ENCODE measurements at places on chromosomes 7 and 10.

DNA sequence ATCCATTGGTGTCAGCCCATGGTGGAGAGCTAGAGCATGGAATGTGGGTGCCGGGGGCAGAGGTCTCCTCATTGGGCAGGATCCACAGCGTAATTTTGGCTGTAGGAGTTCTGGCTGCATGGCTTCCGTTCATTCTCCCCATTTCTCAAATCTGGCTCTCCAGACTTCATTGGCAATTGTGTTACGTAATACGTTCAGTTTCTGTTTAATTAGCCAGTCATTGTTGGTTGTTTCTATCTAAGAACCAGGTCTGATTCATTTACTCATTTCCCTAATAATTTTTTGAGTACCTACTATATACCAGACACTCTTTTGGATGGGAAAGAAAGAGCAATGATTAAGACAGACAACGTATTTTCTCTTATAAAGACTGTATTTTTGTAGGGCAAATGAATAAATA, 299.6 kb downstream of the CSTF2T start:
- DNase-seq: no peak

GRCh38 chr7:127831318-127832219, 179.6 kb downstream of the SND1 start:
- no peak for DNase-seq

GRCh38 chr10:46264737-46265368, 21.9 kb upstream of the ANTXRL start:
- DNase-seq: no peak

DNA sequence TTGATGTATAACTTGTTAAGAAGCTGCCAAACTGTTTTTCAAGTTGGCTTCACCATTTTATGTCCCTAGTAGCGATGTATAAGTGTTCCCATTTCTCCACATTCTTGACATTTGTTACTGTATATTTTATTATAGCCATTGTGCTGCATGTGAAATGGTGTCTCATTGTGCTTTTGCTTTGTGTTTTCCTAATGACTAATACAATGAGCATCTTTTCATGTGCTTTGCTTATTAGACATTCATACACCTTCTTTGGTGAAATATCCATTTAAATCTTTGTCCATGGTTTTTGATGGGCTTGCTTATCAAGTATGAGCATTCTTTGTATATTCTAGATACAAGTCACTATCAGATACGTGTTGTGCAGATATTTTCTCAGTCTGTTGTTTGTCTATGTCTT, 203.0 kb downstream of the CCSER2 start:
- DNase-seq: no peak

GRCh38 chr7:148709014-148709413, 10.3 kb downstream of the CUL1 start:
- no peak for DNase-seq

- DNase-seq: no peak
These were observed 59.3 kb downstream of the COL28A1 start for GRCh38 chr7:7476381-7476780.

DNA sequence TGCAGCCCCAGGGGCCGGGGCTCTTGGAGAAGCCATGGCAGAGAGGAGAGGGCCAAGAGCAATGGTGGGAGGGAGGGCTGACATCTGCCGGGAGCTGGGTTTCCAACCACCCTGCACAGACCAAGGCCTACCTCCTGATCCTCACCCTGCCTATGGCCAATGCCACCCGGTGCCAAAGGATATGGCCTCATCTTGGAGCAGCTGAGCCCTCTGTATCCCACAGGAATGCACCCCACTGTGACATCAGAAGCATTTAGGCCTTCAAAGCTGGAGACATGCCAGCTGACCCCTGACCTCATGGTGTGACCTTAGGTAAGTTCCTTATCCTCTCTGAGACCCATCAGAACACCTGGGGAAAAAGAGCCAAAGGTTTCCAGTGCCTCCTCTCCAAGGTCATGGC, 113.6 kb upstream of the ZMIZ1 start:
- DNase-seq: no peak
